Stimulated activated CD8-positive, alpha-beta memory T cell treated with anti-CD3 and anti-CD28 coated beads, Interleukin-7, amount 100 ng/mL, for 4 hours (primary cell): ENCODE measurements at places on chromosomes 7 and 10.

DNA sequence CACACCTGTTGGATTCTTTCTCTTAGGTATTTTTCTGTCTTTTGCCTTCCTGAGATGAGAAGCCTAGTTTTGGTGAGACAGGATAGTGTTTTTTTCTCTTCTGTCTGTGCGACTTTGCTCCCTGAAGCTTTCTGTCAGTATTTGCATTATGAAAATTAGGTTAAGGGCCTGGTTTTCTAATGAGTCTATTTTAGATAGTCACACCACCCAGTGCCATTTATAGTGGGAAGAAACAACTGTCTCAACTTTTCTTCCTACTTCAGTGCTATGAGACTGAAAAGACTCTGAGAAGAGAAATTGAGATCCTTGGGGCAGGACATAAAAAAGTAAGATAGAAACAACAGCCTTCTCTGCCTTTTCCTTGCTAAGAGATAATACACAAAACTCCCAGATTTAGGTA lies 53.6 kb downstream of the MINPP1 start:
- DNase-seq: no peak

GRCh38 chr7:98569691-98570337 lies 47.3 kb upstream of the NPTX2 start:
- DNase-seq: no peak

- no peak for DNase-seq
Observed at GRCh38 chr10:67224553-67224952, 298.7 kb downstream of the LRRTM3 start.

DNA sequence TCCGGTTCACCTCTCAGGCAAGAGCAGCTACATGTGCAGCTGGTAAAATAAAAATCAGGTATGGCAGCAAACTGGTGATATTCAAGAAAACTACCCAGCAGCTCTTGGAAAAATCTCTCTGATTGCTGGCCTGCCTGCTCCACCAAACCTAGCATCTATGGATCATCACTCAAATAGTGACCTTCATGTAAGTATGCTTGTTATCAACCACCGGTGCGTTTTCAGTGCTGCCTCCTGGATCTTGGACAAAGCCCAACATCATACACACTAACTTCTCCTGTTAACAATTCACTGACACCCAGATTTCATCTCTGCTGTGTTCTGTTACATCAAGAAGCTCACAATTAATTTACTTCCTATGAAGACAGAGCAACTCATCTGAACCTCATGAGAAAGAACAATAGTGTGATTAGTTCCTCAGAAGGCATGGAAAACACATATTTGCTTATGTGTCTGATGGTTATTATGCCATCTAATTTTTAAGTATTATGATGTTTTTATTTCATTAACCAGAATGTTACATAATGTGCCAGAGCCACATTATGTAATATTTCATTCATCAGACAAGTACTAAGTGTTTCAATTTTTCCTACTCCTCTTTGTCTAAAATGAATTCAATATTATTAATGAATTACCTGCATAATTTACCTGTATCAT lies 8.8 kb downstream of the CDK6 start:
- DNase-seq: no peak

- no peak for DNase-seq
Observed at GRCh38 chr10:74058071-74058470, 60.2 kb downstream of the VCL start.
